ENCODE measurements at places on chromosomes 2 and 18.

DNA sequence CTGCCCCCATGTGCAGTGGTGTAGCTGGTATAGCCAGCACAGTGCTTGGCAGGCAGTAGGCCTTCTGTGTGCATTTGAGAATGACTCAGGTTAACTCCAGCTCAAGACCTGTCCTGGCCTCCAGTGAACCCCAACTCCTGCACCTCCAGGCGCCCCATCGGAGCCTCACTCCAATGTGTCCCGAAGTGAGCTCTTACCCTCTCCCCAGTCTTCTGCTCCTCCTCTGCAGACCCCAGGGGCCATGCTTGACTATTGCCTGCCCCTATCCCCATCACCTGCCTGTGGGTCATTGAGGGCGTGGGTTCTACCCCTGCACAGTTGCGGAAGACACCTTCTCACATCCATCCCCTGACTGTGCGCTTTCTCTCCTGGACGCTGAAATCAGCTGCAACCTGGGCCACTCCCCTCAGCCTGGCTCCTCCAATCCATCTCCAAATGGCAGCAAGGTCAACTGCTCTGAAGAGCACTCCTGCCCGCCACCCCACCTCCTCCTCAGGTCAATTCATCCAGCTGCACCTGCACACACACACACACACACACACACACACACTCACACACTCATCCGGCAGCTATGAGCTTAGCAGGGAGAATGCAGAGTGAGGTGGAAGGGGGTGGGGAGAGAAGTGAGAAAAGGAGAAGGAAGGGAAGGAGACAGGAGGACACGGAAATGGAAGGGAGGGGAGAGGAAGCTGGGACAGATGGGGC is 130.3 kb upstream of the GLI2 start:
- no peak for DNase-seq

GRCh38 chr2:237566401-237567235 is at the start of gene PRLH:
TSS of gene PRLH (plus strand) at chr2:237566574. CDS start at chr2:237566574, 0 bp downstream.
- DNase-seq, result no peak

GRCh38 chr2:164515030-164515429 is 106.3 kb downstream of the GRB14 start:
- no peak for DNase-seq

- no peak for DNase-seq
These were observed 21.3 kb downstream of the PLEKHB2 start for GRCh38 chr2:131126436-131126835.

DNA sequence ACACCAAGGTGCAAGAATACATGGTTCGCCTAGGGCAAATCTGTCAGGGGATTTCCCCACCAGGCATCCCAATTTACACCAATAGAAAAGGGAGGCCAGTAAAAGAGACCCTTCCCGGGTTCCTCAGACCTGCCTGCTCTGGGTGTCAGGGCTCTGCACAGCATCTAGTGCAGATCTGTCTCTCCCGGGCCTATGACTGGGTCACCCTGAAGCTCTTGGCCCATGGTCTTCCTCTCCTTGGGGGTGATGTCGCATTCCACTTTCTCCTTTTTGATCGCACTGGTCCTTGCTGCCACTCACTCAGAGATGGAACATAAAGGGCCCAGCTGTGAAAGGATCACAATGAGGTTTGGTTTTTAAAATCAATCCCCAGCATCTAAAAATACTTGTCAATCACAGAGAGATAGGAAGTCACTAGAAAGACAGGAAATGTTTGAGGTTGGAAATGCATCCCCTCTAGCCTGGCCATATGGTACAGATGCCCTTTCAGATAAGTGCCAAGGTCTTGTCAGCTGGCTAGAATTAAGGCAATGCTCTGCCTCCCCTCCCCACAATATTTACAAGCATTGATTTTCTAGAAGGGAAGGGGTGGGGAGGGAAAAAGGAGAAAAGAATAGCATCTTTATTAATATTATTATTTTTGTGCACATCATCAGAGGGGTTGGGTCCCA is 34.9 kb upstream of the AFTPH start:
- no peak for DNase-seq

GRCh38 chr2:162926501-162926900 is 87.9 kb upstream of the KCNH7 start:
- no peak for DNase-seq

- no peak for DNase-seq
These were observed 141.1 kb upstream of the ETAA1 start for GRCh38 chr2:67255933-67256615.

GRCh38 chr18:46678785-46679399 is 21.9 kb upstream of the LOXHD1 start:
- no peak for DNase-seq

- no peak for DNase-seq
These were observed 7.4 kb downstream of the TUBB6 start for GRCh38 chr18:12315490-12315889.

DNA sequence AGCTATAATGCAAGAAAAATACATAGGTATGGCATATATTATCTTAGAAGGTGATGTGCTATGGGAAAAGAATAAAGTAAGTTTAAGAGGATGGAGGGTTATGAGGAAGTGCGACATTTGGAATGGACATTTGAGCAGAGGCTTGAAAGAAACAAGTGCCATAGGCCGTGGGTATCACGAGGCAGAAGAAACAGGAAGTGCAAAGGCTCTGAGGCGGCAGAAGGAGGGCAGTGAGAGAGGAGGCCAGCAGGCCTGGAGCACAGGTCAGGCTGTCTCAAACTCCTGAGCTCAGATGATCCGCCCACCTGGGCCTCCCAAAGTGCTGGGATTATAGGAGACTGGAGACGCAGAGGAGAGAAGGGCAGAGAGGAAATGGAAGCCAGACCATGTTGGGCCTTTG is 40.7 kb upstream of the EPHA4 start:
- no peak for DNase-seq

- DNase-seq, result no peak
These were observed 4.8 kb downstream of the ANO7 start for GRCh38 chr2:241193271-241193670.

Data from CD4-positive, alpha-beta T cell treated with Interleukin-21 for 1 hour (primary cell).